Renal pelvis (tissue), 12 donors: ENCODE measurements at places on chromosomes 7 and 10.
A peak's percentile ranks its signal among the peaks of the same experiment; 100 is the strongest.

- DNase-seq = no peak
Measured at GRCh38 chr7:123846217-123846891, 1.4 kb downstream of the HYAL4 start.

- no peak for DNase-seq
Measured at GRCh38 chr7:141671705-141672496, 30.1 kb downstream of the DENND11 start.

- DNase-seq = no peak
Measured at GRCh38 chr10:101007099-101007711, 7.6 kb downstream of the LZTS2 start.

DNA sequence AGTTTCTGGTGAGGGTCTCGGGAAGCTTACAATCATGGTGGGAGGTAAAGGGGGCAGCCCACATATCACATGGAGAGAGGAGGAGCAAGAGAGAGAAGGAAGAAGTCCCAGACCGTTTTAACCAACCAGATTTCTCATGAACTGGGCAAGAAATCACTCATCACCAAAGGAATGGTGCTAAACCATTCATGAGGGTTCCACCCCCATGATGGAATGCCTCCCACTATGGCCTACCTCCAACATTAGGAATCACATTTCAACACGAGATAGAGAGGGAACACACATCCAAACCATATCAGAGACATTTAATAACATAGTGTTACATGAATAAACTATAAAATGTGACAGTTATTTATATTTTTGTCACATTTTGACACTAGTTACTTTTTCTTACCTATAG, 214.8 kb upstream of the MAGI2 start:
- no peak for DNase-seq

GRCh38 chr7:76260171-76260703, 42.2 kb upstream of the HSPB1 start:
- peak; percentile 59 for DNase-seq

DNA sequence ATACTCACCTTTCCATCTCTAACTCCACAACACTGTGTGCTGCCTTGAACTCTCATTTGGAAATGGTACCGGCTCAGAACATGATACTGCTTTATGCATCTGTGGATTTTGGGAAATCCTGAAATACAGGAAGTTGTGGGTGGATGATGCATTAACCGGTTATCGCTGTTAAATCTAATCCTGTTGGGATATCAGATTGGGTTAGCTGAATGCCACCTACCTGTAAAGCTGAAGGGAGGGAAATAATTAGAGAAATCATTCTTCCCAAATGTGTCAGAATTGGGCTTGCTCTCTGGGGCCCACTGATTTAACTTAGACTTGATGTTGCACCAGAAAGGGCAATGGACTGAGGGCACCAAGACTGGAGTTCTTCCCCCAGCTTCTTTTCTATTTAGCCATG, 54.0 kb downstream of the CH25H start:
- DNase-seq = no peak

- DNase-seq = no peak
Measured at GRCh38 chr7:64755865-64756264, 38.4 kb upstream of the ZNF138 start.

DNA sequence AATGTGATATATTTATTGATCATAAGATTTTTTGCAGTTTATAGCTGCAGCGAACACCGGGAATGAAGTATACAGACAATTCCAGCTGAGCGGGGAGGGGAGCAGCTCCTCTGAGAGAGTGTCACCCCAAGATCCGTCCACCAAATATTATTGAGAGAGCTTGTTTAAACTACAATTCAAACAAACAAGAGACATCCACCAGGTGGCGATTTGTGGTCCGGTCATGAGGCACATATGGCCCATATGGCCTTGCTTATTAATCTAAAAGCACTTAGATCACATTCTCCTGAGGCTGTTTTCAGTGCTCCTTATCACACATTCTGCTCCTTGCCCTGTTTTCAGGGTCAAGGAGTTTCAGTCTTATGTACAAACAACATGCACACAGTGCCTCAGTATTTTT, 83.1 kb downstream of the THSD7A start:
- DNase-seq = no peak

DNA sequence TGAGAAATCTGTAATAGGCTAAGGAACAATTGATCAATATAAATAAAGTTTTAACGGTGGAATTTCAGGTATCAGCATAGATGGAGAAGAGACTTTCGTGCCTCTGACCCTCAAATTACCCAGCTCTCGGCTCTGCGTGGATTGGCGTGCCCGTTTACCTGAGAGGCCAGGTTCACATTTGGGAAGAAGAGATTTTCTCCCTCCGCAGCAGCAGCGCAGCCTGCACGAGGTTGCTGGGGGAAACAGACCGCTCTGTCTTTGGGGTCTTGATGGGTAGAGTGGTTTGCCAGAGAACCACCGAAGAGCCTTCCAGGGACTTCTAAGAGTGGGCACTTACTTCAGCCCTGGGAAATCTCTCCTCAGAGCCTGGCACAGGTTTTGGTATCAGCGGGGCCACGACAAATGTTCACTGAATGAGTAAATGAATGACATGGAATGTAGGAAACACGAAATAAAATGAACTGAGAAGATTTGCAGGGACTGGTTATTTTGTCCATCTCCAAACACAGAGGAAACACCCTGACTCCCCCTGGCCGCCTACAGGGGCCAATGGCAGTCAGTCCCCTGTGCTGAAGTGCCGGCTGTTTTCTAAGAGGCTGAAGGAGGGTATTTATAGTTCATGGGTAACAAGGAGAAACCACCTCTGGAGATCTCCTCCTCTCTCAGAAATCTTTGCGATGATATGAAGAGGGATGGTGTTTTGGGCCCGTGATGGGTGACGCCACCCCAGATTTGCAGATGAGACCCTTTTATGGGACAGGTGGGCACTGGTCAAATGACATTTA, 338.5 kb downstream of the ADARB2 start:
- no peak for DNase-seq
